Activated CD8-positive, alpha-beta memory T cell treated with anti-CD3 and anti-CD28 coated beads for 24 hours (primary cell): ENCODE measurements at places on chromosomes 4 and X.

DNA sequence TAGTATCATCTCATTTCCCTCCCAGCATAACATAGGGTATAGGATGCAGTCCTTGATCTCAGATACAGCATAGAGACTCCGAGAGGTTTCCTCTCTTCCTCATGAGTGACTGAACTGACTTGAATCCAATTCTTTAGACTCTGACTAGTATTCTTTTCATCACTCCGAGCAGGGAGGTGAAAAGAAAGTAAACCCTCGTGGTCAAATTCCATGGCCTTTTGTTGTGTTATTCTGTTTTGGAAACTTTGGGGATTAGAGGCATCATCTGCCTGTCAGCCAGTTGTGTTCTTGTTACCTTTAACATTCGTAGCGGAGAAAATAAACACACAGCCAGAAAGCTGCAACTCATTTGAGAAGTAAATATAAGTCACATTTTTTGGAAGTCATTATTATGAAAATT is 206.6 kb downstream of the ARHGAP10 start:
- no peak for DNase-seq

DNA sequence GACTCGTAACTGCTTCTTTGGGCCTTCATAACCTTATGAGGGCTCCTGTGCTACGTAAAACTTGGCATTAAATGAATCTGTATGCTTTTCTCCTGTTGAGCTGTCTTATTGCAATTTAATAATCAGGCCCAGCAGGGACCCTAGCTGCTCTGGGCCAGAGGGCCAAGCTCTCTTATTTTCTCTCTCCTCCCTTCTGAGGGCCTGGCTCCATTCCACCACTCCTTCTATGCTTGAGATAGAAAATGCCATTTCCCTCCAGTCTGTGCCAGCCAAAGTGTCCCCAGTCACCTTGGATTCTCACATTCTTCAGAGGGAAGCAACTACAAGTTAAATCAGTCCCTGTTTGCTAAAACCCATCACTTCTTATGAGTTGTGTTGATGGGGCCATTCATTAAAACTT is 90.1 kb downstream of the CLCN4 start:
- no peak for DNase-seq

- no peak for DNase-seq
Measured at GRCh38 chr4:53478671-53479456, 101.4 kb downstream of the FIP1L1 start.

- no peak for DNase-seq
Measured at GRCh38 chr4:138301536-138301935, 59.4 kb upstream of the SLC7A11 start.

DNA sequence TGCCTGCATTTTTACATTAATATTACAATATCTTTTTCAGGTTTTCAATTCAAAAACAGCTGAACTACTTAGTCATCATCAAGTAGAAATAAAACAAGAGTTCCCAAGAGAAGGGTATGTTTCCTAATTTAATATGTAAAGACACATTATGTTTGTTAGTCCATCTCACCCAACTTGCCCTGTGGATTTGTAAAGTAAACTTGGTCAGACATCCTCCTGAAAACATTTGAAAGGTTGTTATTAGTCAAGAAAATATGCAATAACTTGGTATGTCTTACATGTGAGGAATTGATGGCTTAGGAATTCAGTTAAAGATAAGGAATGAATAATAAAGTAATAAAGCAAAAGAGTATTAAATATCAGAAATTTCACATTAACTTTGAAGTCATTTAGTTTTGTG is 12.2 kb downstream of the GK start:
- no peak for DNase-seq

DNA sequence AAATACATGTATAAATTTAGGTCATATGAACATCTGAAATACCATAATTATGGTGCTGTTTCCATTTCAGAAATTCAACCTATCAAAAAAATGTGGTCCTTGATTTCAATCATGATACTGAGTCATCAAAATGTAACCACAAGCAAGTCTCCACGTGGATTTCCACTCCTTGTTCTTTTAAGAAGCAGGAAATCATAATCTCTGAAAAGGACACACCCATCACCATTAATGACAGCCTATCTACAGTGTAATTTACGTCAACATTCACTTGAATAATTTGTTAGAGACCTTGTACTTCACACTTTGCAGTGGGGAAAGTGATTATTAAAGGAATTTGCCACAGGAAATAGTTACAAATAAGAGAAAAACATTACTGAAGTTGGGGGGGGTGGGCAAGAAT is 17.7 kb upstream of the SLC7A11 start:
- no peak for DNase-seq

GRCh38 chr4:182758273-182758672 is 158.9 kb downstream of the DCTD start:
- no peak for DNase-seq

DNA sequence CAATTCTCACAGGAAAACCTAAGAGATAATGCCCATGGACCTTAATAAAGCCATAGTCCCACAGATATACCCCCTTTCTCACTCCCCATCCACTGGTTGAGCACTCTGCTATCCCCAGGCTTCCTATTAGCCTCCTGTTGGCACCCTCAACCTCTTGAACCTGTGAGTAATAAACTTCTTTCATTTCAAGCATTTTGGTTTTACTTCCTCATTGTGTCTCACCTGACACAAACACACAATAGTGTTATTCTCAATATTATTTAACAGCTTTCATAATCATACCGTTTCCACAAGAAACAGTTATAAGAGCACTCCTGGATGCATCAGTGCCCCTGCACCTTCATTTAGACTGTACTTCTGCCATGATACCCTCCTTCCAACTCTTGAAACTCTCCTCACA is 56.8 kb downstream of the TRPC5 start:
- DNase-seq: no peak

DNA sequence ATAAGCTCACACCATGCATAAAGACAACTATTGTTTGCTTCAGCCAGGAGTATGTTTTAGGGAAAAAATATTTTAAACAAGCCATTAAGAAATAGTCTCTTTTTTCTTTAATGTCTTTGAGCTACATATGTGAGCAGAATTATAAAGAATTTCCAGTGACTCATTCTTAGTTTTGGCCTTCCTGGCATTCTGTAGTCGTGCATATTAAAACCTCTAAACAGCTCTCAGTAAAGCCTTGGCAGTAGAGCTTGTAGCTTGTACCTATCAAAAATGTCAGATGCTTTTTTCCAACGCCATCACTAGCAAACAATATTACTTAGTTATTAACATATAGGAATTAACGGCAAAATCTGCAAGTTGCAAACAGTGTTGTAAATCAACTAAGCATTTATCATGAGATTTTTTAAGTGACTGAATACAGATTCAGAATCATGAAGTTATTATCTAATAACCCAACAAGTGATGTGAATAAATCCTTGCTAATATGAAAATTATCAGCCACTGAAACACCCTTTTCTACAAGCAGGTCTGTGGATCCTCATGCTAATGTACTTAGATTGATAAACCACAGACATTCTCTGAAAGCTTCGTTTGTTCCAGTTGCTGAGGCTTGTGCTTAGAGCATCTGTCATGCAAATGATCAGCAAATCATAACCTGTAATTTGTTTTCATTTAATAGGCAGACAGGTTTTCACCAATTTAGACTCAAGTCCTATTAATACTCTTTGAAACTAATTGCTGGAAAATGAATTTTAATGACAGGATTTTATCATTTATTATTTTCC is 412.0 kb upstream of the ATOH1 start:
- DNase-seq: no peak

DNA sequence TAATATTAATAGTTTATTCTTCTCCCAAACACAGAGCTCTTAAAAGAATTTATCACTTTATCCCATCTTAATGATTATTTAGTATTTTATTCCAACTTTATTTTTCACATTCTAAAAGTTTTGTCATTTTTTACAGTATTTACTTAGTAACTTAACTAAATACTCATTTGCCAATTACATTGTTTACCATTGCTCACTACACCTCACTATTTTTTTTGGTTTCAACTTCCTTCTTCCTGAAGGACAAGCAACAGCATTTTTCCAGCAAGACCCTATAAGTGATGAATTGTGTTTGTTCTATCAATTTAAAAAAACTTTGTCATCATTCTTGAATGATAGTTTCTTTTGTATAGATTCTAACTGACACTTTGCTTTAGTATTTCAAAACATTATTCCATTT is 19.4 kb upstream of the SRD5A3 start:
- DNase-seq: no peak

- DNase-seq: no peak
Measured at GRCh38 chrX:39008549-39008948, 207.3 kb downstream of the MID1IP1 start.

GRCh38 chr4:15390494-15390893 is 37.3 kb upstream of the C1QTNF7 start:
- no peak for DNase-seq

GRCh38 chrX:110315551-110315950 is 2.3 kb downstream of the AMMECR1 start:
- no peak for DNase-seq

- DNase-seq: no peak
Measured at GRCh38 chr4:63788271-63788670, 621.0 kb downstream of the TECRL start.

DNA sequence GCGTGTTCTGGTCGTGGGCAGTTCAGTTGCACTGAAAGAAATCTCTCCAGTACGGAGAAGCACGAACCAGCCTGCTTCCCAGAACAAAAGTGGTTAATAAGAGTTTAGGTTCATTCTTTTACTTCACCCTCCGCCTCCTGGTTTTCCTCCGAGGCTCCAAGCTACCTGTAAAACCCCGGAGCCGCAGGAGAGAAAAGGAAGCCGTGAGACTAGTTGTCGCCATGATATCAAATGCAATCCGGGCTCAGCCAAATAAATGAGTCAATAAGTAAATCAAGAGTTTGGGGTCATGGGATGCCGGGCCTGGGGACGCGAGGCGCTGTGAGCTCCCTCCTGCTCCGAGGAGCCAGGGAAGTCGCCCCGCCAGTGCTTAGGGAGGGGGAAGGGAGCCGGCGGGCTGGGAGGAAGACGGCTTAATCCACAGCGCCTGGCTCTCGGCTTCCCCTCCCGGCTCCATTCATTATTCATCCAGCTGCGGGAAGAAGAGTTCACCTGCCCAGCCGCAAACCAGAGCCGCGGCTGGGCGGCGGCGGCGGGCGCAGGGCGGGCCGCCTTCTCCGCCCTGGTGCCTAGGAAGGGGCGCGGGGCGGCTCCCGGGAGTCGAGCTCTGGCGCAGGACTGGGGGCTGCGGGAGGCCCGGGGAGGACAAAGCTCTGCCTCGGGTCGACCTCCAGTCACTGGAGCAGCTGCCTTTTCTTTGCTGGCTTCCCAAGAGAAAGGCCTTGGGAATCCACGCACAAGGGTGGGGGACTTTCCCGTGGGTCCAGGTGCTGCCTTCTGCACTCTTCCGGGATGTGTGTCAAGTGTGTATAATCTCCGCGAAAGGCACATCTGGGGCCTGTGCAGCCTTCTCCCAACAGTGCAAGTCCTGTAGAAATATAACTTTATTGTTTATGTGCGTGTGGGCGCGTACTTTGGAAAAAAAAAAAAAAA is 1.7 kb downstream of the FRAS1 start:
- peak; percentile 60 for DNase-seq

- DNase-seq: peak; percentile 81
Measured at GRCh38 chr4:41882625-41883347, 52.4 kb upstream of the TMEM33 start.

GRCh38 chrX:137565921-137566745 is at the start of gene ZIC3:
TSS of gene ZIC3 (plus strand) at chrX:137566127. CDS start at chrX:137566692, 565 bp downstream.
- DNase-seq: no peak

DNA sequence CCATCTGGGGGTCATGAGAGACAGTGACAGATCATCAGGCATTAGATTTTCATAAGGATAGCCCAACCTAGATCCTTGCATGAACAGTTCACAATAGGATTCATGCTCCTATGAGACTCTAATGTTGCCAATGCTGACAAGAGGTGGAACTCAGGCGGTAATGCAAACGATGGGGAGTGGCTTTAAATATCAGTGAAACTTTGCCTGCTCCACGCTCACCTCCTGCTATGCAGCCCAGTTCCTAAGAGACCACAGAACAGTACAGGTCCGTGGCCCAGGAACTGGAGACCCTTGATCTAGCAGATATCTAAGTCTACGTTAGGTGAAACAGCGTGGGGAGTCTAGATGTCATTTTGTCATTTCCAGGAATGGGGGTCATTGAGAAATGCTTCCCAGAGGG is 165.7 kb downstream of the OR13H1 start:
- DNase-seq: no peak

- no peak for DNase-seq
Measured at GRCh38 chr4:118810991-118811764, 24.7 kb downstream of the SEC24D start.

GRCh38 chrX:70139736-70140135 is 6.5 kb downstream of the IGBP1 start:
- no peak for DNase-seq

GRCh38 chrX:45447995-45448394 is 247.3 kb upstream of the DIPK2B start:
- no peak for DNase-seq

GRCh38 chrX:13990126-13990800 is 39.4 kb downstream of the GEMIN8 start:
- DNase-seq: no peak

DNA sequence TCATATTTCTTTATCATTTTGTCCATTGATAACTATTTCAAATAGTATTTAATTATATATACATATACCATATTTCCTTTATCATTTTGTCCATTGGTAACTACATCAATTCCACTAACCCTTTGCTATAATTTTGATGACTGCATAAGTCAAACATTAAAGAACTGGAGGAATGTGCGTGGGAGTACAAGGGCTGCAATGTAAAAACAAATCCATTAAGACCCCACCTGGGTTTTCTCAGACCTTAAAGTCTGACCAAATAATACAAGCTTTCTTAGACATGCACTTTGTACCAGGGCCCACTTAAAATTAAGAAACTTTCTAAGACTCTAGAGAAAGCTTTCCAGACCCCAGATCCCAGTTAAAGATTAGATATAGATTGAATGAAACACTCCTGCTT is 1622.4 kb upstream of the PCDH10 start:
- DNase-seq: no peak

- DNase-seq: no peak
Measured at GRCh38 chrX:24676403-24677024, 17.2 kb upstream of the POLA1 start.

- DNase-seq: no peak
Measured at GRCh38 chr4:23991444-23991843, 101.6 kb upstream of the PPARGC1A start.

GRCh38 chr4:107552306-107552705 is 167.7 kb downstream of the PAPSS1 start:
- no peak for DNase-seq

- no peak for DNase-seq
Measured at GRCh38 chr4:70654605-70655011, 11.7 kb downstream of the JCHAIN start.

- no peak for DNase-seq
Measured at GRCh38 chr4:54553001-54553400, 104.8 kb upstream of the KIT start.

DNA sequence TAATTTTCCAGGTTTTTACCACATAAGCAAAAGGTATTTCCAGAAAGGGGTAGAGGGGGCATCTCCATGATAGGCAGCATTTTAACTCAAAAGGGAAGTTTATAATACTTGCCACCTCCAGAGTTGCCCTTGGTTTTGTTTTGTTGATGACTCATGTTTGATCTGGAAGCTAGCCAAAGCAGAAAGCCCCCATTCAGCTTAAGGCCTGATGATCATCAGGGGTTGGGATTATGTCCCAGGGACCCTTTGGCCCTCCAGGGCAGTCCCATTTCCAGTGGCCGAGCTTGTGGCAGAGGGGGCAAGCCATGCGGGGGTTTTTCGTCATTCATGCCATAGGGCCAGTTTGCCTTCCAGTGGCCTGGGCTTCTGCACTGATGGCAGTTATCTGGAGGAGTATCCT is 143.0 kb upstream of the PLAC1 start:
- DNase-seq: no peak
